Lung microvascular endothelial cell (primary cell): ENCODE measurements at places on chromosomes 1 and 21. TPM values are rescaled to one million over a fixed set of nuclear protein-coding genes. Genes with fewer than 3 reads are reported as not detected.

- DNase-seq = no peak
Measured at GRCh38 chr1:21258331-21259134, 31.7 kb downstream of the ECE1 start.

DNA sequence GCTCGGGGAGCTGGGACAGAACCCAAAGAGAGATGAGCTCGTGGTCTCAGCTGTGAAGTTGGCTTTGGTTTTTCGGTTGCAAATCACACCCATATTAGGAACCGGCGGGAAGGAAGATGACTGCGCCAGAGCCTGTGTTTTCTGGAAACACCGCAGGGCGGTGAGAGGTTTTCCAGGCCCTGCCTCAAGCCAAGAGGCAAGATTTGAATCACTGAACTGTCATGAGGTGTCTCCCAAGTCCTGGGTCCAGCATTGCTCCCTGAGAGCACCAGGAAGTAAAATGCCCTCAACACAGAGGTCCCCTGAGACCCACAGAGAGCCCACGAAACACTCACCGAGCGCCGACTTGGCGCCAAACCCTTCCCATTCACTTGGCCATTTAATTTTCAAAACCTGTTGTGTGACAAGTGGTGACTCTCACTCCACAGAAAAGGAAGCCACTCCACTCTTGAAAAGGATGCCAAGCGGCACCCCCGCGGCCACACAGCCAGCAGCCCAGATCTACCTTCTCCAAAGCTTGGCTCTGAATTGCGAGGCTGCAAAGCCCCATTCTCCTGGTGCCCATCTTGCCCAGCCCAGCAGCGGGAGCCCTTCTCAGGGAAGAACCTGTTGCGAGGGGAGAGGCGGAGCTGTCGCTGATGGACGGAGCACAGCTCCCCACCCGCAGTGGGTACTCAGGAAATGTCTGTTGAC is 99.0 kb upstream of the RUNX3 start:
- DNase-seq = no peak

GRCh38 chr1:35369922-35370671 is 101.6 kb downstream of the ZMYM4 start:
- peak; percentile 84 for DNase-seq

DNA sequence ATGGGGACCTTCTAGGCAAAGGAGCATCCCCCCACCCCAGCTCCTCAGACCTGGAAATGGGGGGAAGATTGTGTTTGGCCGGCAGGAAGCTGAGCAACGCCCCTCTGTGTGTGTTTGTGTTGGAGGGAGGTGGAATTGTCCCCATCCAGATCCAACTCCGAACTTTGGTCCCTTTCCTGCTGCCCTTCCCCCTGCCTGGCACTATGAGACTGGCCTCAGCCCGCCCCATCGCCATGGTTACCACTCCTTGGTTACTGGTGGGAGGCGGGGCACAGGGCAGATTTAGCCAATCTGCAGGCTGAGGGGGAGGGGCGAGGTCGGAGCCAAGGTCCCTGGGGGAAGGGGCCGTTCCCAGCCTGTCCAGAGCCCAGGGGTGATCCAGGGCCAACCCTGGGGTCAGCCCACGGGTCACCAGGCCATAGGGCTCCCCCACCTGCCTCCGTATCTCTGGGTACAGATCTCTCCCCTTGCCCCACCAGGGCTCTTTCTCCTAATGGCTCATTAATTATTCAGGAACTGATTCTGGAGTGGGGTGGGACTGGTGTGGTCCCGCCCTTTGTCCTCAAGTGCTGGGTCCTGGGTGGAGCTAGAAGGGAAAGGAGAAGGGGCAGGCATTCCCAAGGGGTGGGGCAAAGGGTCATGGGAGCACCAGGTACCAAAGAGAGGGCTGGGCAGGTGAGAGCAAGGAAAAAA is 15.2 kb downstream of the PTPRF start:
- peak; percentile 57 for DNase-seq

- no peak for DNase-seq
Measured at GRCh38 chr1:219938706-219939105, 10.3 kb upstream of the SLC30A10 start.

DNA sequence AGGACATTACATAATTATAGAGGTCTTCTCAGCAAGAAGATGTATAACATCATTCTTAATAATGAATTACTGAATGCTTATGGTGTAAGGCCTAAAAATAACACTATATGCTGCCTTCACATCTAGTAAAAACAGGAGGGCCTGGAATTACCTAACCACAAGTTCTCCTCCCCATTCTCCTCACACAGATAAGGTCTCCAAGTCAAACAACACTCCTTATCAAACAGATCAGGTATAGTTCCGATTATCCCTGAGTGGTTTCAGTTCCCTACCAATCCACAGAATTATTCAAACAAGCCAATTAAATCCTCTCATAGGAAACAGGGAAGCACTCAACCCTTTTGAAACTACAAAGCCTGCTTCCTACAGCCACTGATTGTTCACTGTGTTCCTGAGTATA is 4.0 kb upstream of the AGBL4 start:
- DNase-seq = no peak

- DNase-seq = no peak
Measured at GRCh38 chr1:192266645-192267044, 50.1 kb upstream of the RGS21 start.

MAP10 gene
- total RNA-seq = 0.44 and 0.60 TPM in 2 replicates

RHOU gene
- 11.3 and 29.8 TPM in 2 replicates for total RNA-seq
